ENCODE measurements at places on chromosomes 6 and 20.

- DNase-seq, result no peak
Observed at GRCh38 chr6:34836008-34836407, 44.1 kb downstream of the BLTP3A start.

DNA sequence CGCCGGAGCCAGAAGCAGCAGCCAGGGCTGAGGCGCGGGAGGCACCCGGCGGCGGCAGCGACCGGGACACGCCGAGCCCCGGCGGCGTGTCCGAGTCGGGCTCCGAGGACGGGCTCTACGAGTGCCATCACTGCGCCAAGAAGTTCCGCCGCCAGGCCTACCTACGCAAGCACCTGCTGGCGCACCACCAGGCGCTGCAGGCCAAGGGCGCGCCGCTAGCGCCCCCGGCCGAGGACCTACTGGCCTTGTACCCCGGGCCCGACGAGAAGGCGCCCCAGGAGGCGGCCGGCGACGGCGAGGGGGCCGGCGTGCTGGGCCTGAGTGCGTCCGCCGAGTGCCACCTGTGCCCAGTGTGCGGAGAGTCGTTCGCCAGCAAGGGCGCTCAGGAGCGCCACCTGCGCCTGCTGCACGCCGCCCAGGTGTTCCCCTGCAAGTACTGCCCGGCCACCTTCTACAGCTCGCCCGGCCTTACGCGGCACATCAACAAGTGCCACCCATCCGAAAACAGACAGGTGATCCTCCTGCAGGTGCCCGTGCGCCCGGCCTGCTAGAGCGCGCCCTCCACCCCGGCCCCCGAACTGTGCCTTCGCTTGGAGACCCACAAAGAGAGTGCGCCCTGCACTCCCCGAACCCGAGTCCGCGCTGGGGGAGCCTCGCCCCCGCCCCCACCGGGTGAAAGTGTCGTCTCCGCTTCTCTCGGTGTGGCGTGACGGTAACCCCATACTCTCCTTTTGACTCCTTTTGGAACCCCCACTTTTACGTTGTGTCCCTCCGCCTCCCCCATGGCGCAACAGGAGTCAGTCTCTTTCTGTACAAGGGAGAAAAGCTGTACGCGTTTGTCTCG lies 1.6 kb downstream of the INSM1 start:
- DNase-seq, result peak; percentile 61

DNA sequence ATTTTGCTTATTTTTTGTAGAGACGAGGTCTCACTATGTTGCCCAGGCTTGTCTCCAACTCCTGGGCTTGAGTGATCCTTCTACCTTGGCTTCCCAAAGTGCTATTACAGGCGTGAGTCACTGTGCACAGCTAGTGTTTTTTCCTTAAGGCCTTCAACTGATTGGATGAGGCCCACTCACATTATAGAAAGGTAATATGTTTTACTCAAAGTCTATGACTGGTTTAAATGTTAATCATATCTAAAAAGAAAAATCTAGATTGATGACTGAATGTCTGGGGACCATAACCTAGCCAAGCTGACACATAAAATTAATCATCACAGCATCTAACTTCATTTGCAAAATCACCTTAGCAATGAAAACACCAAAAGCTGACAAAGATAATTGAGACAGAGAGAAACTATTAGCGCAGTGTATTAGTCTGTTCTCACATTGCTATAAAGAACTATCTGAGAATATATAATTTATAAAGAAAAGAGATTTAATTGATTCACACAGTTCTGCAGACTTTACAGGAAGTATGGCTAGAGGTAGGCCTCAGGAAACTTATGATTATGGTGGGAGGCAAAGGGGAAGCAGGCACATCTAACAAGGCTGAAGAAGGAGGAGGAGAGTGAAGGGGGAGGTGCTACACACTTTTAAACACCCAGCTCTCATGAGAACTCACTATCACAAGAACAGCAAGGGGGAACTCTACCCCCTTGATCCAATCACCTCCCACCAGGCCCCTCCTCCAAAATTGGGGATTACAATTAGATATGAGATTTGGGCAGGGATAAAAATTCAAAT lies 66.8 kb upstream of the ARHGAP18 start:
- DNase-seq, result no peak

- DNase-seq, result no peak
Observed at GRCh38 chr20:8964959-8965562, 103.8 kb upstream of the PLCB4 start.

DNA sequence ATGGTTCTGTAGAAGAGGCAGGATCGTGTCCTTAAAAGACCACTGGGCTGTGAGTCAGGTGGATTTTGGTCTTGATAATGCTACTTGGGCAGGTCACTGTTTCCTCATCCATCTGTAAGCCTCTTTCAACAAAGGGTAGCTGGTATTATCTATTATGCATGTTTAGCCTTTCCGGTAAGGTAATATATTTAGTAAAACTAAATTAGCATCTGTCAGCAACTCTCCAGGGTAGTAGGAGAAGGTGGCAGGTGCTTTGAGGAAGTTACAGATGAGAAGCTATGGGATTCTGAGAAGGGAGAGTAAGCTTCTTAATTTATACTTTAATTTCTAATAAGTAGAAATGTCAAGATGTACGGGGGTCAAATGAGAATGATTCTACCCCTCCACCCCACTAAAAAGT lies 86.9 kb upstream of the TGM3 start:
- no peak for DNase-seq

DNA sequence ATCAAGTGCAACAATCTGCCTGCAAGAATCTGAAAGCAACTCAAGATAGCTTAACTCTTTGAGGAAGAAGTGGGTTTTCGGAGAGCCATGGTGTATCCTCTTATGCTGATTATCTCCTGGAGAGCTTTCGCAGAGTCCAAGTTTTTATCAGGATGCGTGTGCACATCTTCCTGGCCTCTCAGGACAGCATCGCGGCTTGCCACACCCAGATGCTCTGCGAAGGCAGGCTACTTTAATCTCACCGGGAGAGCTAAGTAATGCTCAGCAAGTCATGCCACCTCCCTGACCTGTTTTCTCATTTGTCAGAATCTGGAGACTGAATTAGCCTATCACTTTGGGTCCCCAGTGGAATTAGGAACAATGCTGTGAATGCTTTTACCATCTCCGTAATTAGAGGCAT lies 52.9 kb downstream of the TTI1 start:
- no peak for DNase-seq

DNA sequence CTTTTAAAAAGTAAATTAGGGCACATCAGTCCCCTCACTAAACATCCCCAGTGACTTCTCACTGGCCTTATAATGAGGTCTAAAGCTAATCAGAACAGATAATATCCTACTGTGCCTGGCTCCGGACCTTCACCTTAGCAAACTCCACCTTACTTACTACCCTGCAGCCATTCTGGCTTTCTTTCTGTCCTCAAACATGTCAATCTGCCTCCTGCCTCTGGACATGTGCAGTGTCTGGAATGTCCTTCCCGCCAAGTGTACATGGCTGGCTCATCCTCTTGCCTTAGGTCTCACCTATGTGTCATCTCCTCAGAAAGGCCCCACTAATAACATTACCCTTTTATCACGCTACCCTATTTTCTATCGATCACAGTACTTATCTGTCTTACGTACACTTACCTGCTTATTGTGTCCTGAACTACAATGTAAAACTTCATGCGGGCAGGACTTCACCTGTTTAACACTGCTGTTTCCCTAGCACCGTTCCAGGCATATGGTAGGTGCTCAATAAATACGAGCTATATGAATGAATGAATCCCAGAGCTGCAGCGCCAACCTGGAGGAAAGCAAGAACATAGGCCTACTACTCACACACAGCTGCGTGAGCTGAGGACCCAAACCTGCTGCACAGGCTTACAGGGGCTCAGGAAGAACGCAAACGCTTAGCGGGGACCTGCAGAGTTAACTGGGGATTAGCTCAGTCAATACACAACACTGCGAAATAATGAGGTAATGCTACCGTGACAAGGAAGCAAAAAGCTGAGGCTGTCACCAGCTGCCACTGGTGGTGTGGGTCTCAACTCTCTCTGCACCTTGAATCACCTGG lies 991 bp downstream of the UQCC2 start:
- DNase-seq, result no peak

GRCh38 chr6:9248133-9248532 lies 812.8 kb upstream of the SLC35B3 start:
- DNase-seq, result peak; percentile 22

Measured in mammary epithelial cell (primary cell).